ENCODE measurements at places on chromosomes 6 and 20. TPM values are rescaled to one million over a fixed set of nuclear protein-coding genes. Genes with fewer than 3 reads are reported as not detected.

DNA sequence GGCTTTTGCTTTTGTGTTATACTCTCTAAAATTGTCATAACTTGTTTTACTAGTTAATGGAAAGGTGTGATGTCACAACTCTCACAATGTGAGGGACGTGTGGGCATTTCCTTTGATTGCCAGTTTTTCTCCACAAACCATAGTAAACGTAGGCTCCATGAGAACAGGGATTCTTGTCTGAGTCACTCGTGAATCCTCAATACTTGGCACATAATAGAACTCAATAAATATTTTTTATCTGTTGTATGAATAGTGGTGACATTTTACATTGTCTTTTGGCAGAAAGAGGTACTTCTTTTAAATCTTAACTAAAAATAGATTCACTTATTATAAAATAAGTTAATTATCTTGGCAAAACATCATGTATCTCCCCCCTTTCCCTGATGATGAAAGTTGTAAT, 69.0 kb upstream of the CNKSR3 start:
- DNase-seq: no peak

GRCh38 chr6:47655719-47656595, 42.4 kb upstream of the ADGRF4 start:
- peak; percentile 97 for DNase-seq

- no peak for DNase-seq
Measured at GRCh38 chr20:15675813-15676484, 897.3 kb downstream of the KIF16B start.

BIRC7 gene
- not detected for total RNA-seq

NR2E1 gene
- total RNA-seq: not detected

- DNase-seq: no peak
Measured at GRCh38 chr6:26646074-26646473, 13.5 kb downstream of the ZNF322 start.
